ENCODE measurements at places on chromosomes 6 and 20.

DNA sequence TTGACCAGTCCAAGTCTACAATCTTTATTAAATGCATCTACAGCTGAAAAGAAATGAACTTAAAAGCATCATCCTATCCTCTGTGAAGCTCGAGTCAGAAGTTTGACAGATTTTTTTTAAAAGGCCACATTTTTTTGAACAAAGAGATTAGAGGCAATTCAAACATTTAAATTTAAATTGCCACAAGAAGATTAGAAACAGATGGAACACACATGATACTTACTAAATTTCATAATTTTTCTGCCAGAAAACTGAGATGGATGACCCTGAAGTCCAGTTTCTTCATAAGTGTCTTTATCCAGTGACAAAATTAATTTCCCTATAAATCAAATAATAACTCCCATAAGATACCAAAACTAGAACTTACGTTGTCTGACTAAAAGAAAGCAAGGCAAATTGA lies 4.3 kb downstream of the RPP40 start:
- no peak for DNase-seq

DNA sequence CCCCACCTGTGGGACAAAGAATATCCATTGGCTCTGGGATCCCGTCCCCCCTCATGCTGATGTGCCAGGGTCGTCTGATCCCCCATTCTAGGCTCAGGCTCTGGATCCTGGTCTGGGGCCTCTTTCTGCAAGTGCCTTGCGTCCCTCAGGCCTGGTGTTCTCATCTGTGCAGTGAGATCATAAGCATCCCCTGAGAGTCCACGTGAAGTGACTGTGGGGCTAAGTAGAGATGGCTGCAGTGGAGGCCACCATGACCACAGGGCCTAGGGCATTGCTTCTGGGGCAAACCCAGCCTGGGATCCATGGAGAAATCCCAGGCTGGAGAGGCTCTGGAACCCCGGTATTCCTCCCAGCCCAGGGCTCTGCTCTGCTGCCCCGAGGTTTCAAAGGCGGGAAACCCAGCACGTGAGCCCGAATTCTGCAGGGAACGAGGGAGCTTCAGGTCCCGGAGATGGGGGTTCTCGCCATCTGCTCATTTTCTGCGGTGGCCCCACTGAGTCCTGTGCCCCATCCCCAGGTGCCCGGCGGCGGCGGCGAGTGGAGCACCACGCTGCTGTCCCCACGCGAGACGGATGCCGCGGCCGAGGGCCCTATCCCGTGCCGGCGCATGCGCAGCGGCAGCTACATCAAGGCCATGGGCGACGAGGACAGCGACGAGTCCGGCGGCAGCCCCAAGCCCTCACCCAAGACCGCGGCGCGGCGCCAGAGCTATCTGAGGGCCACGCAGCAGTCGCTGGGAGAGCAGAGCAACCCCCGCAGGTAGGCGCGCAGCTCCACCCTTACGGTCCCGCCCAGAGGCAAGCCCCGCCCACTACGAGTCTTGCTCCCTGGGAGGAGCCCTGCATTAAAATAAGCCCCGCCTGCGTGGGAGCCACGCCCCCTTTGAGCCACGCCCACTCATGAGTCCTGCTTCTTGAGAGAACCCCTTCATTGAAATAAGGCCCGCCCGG lies 105.5 kb upstream of the MYL9 start:
- DNase-seq = peak; percentile 74

DNA sequence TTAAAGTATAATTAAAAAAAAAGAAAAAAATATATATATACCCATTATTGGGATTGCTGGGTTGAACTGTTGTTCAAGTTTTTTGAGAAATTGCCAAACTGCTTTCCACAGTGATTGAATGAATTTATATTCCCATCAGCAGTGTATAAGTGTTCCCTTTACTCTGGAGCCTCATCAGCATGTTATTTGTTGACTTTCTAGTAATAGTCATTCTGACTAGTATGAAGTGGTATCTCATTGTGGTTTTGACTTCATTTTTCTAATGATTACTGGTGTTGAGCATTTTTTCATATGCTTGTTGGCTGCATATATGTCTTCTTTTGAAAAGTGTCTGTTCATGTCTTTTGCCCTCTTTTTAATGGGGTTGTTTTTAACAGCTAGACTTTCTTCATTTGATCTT lies 1260.8 kb upstream of the GJE1 start:
- no peak for DNase-seq

DNA sequence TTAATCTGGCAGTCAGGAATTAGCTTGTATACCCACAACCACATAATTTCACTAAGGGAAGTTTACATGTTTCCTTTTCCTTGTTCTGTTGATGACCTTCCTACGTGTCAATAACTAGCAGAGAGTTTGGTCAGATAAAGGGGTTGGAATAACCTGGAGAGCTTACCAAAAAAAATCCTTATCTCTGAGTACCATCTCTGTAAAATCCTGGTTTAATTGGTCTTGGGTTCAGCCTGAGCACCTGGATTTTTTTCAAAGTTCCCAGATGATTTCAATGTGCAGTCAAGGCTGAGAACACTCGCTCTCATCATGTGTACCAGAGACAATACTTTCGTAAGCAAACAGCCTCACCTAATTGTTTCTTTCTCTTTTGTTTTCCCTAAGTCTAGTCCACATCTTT lies 483.8 kb upstream of the FLRT3 start:
- DNase-seq = no peak

DNA sequence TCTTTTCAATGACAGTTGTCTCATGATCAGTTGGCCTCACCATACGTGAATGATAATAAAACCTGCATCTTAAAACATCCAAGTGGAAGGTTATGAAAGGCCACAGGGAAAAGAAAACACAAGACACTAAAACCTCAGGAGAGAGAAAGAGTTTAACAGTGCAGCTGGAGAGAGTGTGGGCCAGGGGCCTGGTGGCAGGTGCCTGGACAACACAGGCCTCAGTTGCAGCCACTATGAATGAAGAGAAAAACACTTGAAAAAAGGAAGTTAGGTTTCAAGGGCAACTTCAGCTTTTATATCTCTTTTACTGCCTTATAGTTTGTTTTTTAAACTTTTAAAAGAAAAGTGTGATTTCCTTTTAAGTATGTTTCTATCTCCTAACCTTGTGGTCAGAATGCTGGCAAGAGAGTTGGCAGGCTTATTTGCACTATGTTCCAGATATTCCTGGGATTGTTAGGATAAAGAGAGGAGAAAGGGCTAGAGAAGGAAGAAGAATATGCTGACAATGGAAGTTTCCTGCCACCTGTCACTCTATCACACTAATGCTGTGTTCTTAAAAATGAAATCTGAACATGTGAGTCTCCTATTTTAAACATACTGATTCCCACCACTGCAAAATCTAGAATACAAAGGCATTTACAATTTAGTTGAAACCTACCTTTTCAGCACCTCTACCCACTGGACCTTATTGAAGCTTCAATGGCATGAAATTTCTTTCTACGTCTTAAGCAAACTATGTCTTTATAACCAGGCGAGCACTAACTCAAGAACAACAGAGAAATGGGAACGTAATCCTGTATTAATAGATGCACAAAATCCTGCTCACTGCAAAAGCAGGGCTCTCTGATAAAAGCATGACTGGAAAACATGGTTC lies 222.4 kb downstream of the CD83 start:
- no peak for DNase-seq

DNA sequence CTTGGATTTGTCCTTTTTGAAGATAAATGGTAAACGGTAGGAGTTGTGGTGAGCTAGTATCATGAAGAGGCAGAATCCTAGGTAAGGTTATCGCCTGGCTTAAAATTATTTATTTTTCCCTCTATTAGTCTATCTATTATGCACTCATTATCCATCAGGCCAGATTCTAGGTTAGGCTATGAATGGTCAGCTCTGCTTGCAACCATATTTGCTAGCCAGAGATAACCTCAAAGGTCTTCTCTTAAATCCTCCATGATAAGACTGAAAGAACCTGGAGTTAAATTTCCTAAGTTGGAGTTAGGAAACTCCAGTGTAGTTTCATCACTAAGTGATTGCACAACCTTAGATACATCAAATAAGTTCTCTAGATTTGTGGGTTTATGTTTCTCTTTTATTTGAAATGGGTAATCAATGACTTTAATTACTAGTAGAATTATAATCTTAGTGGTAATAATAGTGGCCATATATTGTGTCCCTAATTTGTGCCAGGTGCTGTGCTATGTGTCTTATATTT lies 302.1 kb upstream of the RUNX2 start:
- no peak for DNase-seq

GRCh38 chr6:53424976-53425718 lies 76.4 kb upstream of the ELOVL5 start:
- DNase-seq = no peak

GRCh38 chr6:147201885-147202515 lies 2.2 kb upstream of the STXBP5 start:
- DNase-seq = no peak

DNA sequence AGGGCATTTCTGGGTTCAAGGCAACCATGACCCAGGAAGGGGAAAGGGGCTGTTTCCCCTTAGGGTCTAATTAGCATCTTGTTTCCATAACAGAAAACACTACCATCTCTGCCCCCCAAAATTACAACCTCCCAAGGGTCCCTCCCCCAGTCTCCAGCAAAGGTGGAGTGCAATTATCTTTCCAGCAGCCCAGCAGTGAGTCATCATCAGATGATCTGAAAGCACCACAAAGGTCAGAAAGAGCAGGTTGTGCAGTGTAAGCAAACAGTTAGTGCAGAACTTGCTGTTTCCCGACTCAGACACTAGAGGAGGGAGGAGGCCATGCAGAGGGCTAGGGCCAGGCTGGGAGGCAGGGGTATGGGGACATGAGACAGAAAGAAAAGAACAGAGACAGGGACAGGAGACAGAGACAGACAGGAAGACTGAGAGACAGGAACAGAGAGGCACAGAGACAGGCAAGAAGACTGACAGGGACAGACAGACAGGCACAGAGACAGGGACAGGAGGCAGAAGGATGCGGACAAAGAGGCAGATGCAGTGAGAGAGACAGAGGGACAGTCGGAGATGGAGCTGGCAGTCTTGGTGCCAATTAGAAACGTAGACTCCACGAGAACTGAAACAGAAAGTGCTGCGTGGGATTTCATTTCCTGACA lies 62.5 kb downstream of the PYGB start:
- DNase-seq = no peak

GRCh38 chr6:53250176-53251032 lies 98.3 kb downstream of the ELOVL5 start:
- DNase-seq = no peak

DNA sequence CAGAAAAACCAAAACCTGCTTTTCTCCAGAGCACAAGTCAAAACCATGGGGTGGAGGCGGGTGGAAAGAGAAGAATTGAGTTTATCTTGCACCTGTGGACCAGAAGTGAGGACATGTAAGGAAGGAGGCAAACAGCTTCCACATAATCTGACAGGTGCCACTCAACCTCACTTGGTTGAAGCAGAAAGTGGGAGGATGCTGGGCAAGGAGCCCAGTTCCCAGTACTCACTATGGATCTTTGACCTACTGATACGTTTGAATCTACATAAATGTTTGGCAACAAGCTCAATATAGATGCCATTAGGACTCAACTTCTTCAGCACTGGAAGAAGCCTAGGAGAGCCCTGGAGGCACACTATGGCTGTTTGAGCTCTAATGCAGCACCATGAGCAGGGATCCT lies 285.5 kb downstream of the KIF16B start:
- no peak for DNase-seq

GRCh38 chr6:147873816-147874215 lies 365.3 kb downstream of the SAMD5 start:
- no peak for DNase-seq

DNA sequence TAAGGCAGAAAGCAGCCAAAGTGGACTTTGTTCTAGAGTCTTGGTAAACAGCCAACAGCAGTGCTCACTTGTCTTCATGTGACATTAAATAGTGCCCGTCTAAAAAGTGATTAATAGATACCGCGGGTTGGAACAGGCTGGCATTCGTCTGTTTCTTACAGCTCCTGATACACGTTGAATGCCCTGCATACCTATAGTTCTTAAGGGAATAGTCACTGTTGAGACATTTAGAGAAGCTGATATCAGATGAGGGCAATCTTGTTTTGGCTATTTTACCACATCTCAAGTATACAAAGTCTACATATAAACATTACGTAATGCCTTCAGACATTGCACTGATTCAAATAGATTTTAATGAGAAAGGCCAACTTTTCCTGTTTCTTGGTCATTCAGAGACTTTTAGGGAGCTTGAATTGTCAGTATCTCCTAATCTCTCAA lies 374.9 kb upstream of the FLRT3 start:
- no peak for DNase-seq

GRCh38 chr6:167572106-167572505 lies 247.2 kb downstream of the TTLL2 start:
- no peak for DNase-seq

- DNase-seq = no peak
Measured at GRCh38 chr6:133764008-133764753, 124.7 kb upstream of the TCF21 start.

DNA sequence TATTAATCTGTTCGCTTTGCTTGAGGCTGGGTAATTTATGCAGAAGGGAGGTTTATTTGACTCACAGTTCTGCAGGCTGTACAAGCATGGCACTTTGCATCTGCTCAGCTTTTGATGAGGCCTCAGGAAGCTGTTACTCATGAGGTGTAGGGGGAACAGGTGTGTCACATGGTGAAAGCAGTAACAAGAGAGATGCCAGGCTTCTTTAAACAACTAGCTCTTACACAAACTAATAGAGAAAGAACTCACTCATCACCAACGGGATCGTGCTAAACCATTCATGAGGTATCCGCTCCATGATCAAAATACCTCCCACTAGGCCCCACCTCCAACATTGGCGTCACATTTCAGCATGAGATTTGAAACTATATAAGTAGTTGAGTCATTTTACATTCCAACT lies 34.4 kb upstream of the GCLC start:
- no peak for DNase-seq

DNA sequence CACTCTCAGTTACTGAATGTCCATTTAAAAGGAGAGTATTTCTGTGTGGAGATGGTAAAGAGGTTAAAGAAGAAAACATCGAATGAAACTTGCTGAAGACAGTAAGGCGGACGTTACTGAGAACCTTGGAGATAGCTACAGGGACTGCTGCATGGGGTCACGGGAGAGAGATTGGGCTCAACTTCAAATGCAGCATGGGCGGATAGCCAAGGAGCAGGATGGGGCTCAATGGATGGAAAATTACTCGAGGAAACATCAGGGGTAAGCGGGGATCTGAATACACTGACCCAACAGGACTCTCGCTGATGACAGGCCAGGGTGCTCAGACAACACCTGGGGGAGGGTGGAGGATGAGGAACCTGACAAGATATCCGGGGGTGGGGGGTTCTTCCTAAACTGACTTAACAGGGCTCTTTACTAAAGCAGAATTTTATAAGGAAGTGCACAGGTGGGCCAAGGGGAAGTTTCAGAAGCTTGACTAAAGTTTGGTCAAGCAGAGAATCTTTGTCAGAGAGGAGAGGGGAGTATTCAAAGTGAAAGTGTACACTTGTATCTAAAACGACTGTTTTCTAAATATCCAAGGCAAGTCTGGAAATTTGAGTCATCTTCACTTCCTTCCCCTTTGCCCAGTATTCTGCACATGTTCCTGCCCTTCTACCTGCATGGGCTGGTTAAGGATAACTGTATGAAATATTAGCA lies 22.8 kb downstream of the ECT2L start:
- no peak for DNase-seq

All from T-helper 22 cell (primary cell).